ENCODE measurements at places on chromosomes 1 and 21. TPM values are rescaled to one million over a fixed set of nuclear protein-coding genes. Genes with fewer than 3 reads are reported as not detected.

NDC1 gene
- 13.6 TPM for polyA plus RNA-seq

NKAIN1 gene
- polyA plus RNA-seq, result not detected

METTL13 gene
- 15.1 TPM for polyA plus RNA-seq

KCNA2 gene
- not detected for polyA plus RNA-seq

AUNIP gene
- polyA plus RNA-seq, result 0.31 TPM

MYCL gene
- polyA plus RNA-seq, result 2.9 TPM

ADAMTSL4 gene
- polyA plus RNA-seq, result not detected

SPRR5 gene
- polyA plus RNA-seq, result not detected

GNAT2 gene
- polyA plus RNA-seq, result not detected

ANKRD35 gene
- polyA plus RNA-seq, result 0.93 TPM

NTPCR gene
- 34.3 TPM for polyA plus RNA-seq

BTBD8 gene
- 2.3 TPM for polyA plus RNA-seq

KRTAP13-2 gene
- not detected for polyA plus RNA-seq

SPATA21 gene
- polyA plus RNA-seq, result not detected

PDC gene
- not detected for polyA plus RNA-seq

GJC2 gene
- polyA plus RNA-seq, result not detected

C1orf226 gene
- not detected for polyA plus RNA-seq

PDZK1 gene
- polyA plus RNA-seq, result 2.5 TPM

Measured in immature natural killer cell (primary cell).